Activated CD4-positive, alpha-beta T cell treated with anti-CD3 and anti-CD28 coated beads, Interleukin-2, amount 50 U/mL, for 24 hours (primary cell): ENCODE measurements at places on chromosomes 7 and 10.
A peak's percentile ranks its signal among the peaks of the same experiment; 100 is the strongest.

DNA sequence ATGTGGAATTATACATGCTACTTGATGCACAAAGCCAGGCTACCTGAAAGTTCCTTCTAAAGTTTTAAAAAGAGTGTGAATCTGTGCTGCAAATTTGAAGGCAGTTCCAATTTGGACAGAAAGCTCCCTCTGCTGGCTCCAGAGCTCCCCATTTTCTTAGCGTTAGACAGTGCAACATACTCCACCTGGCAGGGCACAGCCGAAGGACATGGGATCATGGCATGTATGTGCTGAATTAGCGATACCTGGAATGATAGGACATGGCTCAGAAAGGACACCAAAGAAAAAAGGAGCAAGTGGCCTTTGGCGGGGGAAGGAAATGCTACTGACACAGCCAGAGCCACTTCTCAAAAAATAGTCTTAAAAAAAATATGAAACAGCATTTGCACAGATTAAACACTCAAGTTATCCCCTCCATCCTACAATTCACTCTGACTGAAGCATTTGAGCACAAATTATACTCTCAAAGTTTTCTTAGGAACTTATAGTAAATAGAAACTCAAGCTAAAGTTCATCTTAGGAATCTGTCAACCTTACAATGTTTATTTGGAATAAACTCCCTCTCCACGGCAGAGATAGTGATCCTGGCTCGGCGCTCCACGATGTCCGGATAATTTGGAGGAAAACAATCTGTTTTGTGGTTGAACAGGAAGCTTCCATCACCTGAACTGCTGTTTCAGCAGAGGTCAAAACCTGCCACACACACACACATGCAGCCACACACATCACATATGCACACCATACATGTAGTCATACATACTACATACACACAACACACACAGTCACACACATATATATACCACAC lies 80.0 kb downstream of the C7orf25 start:
- no peak for DNase-seq

GRCh38 chr7:101780281-101780680 lies 37.1 kb upstream of the CUX1 start:
- no peak for DNase-seq

DNA sequence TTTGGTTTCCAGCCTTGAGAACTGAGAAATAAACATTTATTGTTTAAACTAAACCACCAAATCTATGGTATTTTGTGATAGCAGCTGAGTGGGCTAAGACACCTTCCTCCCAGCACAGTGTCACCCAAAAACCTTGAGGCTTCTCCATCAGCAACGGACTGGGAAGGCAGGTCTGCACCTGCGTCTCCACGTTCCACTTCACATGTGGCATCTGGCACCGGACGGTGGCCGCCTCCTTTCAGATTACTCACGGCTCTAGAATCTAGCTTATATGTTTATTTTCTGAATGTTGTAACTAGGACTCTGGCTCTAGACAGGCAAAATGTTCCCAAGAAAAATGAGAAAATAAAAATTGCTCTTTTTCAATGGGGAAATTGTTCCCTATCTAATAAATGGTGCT lies 201.0 kb downstream of the ADARB2 start:
- no peak for DNase-seq

GRCh38 chr10:22837351-22837750 lies 90.5 kb upstream of the ARMC3 start:
- DNase-seq = no peak

DNA sequence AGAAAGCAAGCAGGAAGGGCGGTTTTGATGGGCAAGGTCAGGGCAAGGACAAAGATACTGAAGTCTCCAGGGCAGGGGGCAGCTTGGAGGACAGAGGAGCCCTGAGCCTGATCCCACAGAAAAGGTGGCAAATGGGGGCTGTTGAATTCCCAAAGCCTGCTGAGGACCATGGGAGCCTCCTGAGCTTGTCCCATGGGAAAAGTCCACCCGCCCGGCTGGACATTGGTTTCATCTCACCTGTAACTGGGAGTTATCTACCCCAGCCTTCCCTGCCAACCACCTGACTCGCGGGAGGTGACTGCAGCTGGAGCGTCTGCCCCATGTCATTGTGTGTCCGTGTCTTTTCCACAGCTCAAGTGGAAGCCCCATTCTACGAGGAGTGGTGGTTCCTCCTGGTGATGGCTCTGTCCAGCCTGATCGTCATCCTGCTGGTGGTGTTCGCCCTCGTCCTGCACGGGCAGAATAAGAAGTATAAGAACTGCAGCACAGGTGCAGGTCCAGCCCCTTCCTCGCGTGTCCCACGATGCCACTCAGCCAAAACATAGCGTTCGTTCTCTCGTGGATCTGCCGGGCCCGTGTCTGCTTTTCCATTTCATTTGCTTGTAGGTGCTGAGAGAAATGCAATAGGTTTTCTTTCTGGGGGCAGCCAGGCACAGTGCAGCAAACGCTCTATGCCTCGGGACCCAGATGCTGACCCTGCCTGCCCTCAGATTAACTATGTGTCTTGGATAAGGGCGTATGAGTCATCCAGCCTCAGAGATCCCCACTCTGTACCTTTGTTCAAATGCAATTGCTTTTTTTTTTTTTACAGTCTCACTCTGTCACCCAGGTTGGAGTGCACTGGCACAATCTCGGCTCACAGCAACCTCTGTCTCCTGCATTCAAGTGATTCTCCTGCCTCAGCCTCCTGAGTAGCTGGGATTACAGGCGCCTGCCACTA lies 444.5 kb upstream of the FOXK1 start:
- DNase-seq = no peak

- DNase-seq = no peak
Measured at GRCh38 chr7:139825666-139826290, 3.3 kb upstream of the TBXAS1 start.

DNA sequence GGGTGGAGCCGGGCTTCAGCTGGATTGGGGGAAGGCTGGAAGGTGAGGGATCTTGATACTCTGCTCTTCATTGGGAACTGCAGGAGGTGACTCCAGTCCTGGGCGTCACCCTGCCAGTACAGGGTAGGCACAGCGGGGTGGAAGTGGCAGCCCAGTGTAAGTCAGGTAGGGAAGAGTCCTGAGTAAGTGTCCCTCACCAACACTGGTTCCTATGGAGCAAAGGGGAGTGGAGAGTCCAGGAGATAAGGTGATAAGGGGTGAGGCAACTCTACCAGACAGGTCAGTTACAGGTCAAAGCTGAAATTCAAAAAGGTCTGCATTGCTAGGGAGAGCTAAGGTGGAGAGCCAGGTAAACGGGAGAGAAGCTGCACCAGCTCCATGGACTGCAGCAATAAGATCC lies 145.6 kb upstream of the NFE2L3 start:
- DNase-seq = no peak

GRCh38 chr7:332646-333392 lies 42.8 kb downstream of the FOXL3 start:
- peak; percentile 94 for DNase-seq

DNA sequence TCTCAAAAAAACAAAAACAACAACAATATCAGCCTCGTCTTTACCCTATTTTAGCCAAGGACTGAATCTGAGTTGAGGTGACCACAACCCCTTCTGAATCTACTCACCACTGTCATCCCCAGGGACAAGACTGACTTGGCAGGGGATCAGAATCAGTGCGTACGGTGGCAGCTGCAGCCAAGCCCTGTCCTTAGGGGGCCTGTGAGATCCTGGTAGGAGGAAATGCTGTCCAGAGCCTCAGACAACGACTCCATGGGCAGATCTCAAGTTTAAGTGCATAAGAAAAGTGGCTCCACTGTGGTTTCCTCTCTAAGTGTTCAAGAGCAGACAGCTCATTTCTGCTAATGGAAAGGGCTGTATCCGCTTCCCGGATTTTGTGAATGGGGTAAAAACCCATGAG lies 22.4 kb upstream of the CYTH3 start:
- no peak for DNase-seq

- DNase-seq = no peak
Measured at GRCh38 chr7:66167773-66168387, 37.3 kb upstream of the TPST1 start.

DNA sequence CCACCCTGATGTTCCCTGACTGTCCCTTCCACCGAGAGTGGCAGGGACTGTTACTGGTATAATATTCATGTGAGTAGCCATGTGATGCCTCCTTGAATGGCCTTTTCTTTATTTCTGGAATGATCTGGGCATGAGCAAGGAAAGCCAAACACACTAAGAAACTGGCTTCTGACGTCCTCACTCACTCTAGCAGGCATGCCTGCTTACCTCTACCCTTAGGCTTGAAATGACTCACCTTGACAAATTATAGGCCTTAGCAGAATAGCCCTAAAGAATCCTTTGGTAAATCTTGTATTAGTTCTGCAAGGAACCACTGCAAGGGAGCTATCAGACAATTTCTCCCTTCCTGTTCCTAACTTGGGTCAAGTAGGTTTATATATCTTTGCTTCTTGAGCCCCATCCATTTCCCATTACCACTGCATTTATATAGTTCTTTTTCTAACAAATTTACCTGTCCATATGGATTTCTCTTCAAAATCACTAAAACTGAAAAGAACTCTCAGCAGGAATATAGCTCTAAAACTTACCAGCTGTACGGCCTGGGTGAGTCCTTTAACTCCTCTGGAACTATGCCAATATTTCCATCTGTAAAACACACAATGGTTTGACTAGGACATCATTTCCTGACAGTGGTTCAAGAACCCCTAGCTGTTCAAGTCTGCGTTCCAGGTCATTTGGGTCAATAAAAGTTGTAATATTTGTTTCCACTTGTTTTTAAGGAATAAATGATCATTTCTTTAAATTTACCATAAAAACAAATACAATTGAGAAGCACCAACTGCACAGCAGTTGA lies 13.0 kb upstream of the NDUFA5 start:
- DNase-seq = no peak

- DNase-seq = no peak
Measured at GRCh38 chr10:59857049-59857448, 49.3 kb downstream of the CCDC6 start.

DNA sequence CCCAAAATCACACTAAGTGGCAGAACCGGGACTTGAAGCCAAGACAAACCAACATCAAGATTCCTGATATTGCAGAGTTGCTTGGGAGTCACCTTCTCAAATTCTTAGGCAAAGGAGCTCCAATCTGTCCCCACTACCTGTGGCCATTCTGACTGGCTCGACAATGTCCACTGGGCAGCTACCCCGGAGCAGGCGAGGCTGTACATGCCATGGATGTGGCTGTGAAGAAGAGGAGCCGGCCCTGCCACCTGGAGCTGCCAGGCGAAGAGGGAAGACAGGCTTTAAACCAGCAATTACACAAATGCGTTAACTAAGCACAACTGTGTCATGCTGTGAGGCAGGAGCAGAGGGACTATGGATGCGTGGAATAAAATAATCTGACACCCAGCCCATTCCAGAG lies 18.1 kb downstream of the CAMK2G start:
- no peak for DNase-seq

- DNase-seq = no peak
Measured at GRCh38 chr7:46317256-46317655, 396.2 kb upstream of the IGFBP3 start.
